ENCODE measurements at places on chromosomes 7 and 10.
A peak's percentile ranks its signal among the peaks of the same experiment; 100 is the strongest.

DNA sequence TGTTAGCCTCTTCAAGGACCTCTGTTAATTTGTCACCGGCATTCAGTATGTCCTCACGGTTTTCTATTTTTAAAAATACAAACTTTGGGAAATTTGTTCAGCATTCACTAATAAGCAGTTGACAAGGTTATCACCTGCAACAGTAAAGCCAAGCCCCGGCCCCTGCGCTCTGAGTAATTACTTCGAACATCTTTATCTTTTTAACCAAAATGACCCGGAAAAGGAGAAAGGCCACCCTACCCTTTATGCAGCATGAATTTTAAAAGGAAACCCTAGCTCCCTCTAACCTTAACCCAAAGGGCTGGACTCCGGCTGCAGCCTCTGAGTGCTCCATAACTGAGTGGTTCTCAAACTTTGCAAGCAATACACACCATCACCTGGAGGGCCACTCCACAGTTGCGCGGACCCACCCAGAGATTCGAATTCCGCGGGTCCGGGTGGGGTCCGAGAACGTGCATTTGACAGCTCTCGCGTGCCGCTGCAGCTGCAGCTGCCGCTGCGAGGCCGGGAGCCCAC lies 940 bp downstream of the NSMCE4A start:
- no peak for DNase-seq

DNA sequence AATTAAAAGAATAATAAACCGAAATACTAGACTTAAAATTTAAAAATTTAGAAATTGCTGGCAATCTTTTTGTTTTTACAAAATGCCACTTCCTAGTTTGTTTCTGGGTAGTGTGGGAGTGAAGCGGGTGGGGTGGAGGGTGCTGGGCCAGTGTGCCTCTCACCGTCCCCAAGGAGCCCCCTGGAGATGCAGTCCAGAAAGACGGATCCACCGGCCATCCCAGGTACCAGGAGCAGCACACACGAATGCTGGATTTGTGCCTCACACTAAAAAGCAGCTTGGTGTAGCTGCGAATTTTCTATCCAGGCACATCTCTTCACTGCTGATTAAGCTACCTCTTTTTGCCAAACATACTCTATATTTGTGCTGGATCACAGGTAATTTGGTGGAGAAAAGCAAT lies 618.1 kb downstream of the DNAJB6 start:
- no peak for DNase-seq

- DNase-seq, result no peak
Measured at GRCh38 chr10:761376-761775, 71.9 kb upstream of the DIP2C start.

DNA sequence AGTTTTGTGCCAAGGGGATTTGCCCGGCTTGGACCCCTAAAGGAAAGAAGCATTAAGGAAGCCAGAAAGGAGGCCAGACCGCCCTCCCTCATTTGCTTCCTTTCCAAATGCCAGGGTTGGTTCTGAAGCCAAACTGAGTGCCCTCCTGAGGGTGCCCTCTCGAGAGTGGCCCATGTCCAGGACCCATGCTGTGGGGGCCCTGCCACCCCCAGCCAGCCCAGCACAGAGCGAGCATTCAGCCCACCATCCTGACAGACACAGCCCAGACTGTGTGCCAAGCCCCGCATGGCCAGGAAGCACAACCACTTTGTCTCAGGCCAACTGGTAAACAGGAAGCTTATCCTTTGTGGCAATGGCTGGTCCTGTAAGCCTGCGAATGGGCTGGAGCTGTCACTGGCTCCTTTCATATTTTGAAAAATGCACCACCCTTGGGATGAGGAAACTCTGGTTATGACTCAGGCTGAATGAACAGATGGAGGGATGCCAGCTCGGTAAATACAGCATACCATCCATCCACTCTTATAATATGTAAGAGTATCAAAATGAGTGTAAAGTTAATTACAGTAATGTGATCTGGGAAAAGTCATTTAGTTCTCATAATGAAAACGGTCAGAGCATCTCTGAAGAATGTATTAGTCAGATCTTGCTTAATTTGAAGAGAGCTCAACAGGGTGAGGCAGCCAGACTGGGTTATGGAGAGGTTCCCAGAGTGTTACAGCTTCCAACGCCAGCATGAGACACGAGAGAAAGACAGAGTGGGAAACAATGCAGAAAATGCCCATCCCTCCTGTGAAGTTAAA lies 65.0 kb downstream of the STK17A start:
- peak; percentile 99 for DNase-seq

- DNase-seq, result no peak
Measured at GRCh38 chr10:79196470-79197461, 128.0 kb downstream of the ZMIZ1 start.

- DNase-seq, result no peak
Measured at GRCh38 chr7:30157204-30157603, 22.4 kb downstream of the MTURN start.

GRCh38 chr10:132196178-132197113 lies 9.7 kb downstream of the DPYSL4 start:
- DNase-seq, result no peak

DNA sequence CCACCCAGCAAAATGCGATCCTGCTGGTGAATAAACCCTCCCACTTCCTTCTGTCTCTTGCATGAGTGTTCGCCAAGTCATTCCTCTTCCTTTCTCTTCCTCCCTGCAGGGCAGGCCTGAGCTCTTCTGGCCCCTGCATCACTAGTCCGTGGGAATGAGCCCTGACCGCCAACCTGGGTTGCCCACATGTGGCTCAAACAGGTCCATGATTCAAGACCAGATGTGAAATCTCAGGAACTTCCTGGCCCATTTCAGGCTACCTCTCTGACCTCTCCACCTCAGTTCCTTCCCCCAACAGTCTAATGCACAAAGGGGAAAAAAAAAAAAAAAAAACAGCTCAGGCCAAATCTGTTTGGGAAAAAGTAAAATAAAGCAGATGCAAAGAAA lies 5.4 kb upstream of the YWHAG start:
- no peak for DNase-seq

DNA sequence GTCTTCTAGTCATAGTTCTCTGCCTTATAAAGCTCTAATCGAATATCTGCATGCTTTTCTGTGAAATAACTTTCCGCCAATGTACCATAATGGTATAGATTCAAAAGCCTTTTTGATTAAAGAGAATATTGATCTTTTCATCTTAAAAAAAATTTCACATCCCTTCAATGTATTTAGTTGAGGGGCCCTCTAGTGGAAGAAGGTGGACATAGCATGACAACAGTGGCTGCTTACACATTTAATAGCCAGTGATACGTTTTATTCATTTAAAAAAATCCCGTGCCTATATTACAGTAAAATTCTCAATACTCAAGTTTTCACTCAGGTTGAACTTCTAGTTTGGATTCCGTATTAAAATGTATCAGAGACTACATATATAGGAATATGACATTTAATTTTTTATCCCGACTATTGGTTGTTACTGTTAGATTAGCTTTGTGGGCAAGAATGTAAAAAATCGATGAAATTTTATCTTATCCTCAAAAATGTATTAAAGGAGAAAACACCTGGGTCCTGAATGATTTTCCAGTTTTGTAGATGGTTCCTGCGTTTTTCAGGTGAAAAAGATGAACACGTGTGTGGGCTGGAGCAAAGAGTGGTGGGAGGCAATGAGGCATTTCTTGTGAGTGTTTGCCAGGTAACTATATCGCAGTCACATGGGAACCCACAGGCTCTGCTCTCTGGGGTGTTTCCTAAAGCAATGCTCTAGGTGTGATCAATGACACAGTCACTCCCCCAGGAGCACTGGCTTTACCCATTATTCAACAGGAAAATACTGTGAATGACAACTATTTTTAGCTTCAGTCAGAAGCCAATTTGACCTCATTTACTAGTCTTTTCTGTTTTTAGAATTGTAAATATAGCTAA lies 24.1 kb upstream of the PNLIP start:
- DNase-seq, result peak; percentile 4

- DNase-seq, result no peak
Measured at GRCh38 chr7:143314127-143314526, 1.8 kb upstream of the CLCN1 start.

DNA sequence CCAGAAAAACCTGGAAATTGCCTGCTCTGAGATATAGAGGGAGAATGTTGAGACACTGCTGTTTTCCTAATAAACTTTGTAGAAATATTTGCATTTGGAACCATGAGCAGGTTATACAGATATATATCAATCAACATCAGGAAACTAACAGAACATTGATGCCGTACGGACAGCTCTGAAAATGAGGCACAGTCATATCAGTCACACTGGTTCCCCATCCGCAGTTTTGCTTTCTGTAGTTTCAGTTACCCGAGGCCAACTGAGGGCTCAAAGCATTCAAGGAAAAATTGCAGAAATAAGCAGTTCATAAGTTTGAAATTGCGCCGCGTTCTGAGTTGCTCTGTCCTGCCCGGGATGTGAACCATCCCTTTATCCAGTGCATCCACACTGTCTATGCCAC lies 137.9 kb downstream of the KLF6 start:
- DNase-seq, result no peak

- DNase-seq, result peak; percentile 10
Measured at GRCh38 chr7:158431941-158432347, 155.7 kb downstream of the PTPRN2 start.

DNA sequence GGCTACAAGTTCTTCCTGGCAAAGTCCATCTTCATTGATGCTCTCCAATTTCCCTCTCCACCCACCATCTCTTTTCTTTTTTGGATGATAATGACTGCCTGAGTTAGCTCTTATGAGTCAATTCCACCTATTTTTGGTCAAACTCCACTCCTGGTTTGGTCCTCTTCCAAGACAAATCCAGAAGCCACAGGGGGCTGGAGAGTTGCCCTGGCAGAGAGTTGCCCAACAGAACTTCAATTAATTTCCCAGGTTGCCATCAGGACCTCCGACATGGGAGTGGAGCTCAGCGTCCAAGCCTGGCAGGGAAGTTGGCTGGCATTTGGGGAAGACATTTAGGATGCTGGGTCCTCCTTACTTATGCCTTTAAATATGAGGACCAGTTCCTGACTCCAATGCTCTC lies 29.2 kb upstream of the KCNMA1 start:
- DNase-seq, result no peak

DNA sequence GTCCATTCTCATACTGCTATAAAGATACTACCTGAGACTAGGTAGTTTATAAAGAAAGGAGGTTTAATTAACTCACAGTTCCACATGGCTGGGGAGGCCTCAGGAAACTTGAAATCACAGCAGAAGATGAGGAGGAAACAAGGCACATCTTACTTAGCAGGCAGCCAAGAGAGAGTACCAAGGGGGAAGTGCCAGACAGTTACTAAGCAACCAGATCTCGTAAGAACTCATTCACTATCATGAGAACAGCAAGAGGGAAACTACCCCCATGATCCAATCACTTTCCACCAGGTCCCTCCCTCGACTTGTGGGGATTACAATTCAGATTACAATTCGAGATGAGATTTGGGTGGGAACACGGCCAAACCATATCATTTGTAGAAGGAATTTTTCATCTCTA lies 36.3 kb downstream of the NHLRC2 start:
- DNase-seq, result no peak

- no peak for DNase-seq
Measured at GRCh38 chr10:6202098-6202683, 541 bp upstream of the PFKFB3 start.

- no peak for DNase-seq
Measured at GRCh38 chr7:107165341-107165740, 3.5 kb upstream of the HBP1 start.

DNA sequence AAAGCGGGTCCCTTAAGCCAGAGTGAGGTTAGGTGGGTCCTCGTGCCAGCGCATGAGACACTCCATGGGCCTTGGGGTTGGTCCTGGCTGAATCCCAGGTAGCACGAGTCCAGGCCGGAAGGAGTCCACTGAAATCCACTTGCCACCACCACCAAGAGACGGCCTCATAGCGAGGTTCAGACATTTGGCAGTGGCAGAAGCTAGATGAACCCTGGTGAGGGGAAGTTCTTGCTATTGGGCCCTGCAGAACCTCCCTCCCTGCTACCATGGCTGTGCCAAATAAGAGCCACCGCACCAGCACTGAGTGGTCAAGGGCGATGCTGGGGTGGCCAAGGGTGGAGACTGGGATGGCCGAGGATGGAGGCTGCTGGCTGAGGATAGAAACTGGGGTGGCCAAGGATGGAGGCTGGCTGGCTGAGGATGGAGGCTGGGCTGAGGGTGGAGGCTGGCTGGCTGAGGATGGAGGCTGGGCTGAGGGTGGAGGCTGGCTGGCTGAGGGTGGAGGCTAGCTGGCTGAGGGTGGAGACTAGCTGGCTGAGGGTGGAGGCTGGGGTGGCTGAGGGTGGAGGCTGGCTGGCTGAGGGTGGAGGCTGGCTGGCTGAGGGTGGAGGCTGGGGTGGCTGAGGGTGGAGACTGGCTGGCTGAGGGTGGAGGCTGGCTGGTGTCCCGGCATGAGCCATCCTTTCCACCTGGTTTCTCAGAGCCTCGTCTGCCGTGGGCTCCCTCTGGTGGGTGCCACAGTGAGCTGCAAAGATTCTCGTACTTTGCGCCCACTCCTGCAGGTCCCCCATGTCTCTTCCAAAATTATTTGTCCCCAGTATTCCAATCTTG lies 88.2 kb downstream of the ELFN1 start:
- peak; percentile 6 for DNase-seq

- DNase-seq, result no peak
Measured at GRCh38 chr10:4688601-4689000, 137.4 kb upstream of the AKR1E2 start.

DNA sequence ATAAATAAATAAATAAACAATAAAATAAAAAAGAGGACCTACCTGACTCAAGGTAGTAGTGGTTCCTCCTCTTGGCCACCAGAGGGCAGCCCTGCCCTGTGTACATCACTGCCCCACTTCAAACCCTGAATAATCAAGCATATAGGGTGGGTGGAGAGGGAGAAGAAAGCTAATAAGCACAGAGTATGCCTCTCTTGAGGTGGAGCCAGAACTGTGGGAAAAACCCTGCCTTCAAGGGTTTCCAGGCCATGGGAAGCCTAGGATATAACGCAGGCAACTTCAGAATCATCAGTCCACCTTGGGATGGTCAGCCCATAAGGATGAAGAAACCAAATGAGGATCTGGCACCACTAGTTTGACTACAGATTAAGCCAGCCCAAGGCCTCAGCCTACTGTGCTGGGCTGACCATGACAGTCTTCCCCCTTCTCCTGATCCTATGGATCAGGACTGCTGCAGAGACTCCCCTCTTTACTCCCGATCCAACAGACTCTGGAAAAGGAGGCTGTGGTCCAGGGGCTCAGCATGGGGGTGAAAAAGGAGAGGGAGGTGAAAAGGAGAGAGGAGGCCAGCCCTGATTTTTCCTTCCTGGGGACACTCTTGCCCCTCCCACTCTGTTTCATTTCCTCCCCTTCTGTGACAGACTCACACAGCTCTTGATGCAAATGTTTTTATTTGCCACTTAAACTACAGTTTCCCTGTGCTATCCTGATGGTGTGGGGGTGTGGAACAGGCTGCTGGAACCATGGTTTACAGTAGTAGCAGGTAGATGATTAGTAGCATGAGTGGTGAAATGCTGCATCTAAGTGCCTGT lies 10.1 kb downstream of the AVPI1 start:
- no peak for DNase-seq

DNA sequence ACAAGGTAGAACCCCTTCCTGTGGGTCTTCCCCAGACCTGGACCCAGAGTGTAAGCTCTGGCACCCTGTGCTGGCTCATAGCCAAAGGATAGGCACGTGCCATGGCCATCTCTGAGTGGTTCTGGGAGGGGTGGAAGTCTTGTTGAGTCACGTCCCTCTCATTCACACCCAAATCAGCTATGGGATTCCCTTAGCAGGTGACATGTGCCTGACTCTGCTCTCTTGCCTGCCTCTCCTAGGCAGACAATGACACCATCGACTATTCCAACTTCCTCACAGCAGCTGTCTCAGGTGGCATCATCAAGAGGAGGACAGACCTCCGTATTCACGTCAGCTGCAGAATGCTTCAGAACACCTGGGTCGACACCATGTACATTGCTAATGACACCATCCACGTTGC lies 59.8 kb downstream of the C10orf120 start:
- DNase-seq, result no peak
